ENCODE measurements at places on chromosomes 2 and 18.

DNA sequence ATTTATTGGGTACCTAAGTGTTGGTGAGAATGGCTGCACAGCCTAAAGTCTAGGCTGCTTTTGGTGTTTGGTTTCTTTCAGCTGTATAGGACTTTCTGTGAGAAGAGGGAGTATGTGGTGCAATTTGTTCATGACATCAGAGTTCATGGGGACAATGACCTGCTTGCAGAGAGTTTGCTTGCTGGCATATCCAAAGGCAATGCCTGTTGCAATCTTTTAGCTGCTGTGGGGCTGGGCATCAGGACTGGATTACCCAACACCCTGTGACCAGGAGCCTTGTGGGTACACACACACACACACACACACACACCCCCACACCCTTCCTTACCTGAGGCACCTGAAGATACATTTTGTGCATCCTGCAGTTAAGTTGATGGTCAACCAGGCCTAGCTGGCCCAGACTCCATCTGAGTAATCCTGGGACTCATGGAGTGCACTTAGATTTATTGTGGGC, 68.4 kb downstream of the LIPG start:
- DNase-seq, result no peak

DNA sequence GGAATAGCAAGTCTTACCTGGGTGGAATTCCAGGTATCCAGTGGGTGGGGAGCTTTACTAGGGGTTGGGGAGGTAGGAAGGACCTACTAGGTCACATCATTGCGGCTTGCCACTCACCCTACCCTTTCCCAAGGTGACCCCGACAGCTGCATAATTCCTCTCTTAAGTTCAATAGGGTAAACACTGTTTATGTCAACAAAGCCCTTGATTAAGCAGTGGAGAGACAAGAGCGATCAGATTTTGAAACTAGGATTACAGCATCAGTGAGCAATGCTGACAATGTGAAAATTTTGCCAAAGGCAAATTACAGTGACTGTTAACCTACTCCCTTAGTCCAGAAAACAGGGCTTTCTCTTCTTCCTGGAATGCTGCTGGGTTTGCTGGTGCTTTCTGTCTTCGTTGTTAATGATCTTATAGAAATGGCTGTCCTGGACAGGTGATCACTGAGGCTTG, 14.5 kb downstream of the SLC19A3 start:
- no peak for DNase-seq

- no peak for DNase-seq
Observed at GRCh38 chr2:15112216-15112615, 448.9 kb downstream of the NBAS start.

DNA sequence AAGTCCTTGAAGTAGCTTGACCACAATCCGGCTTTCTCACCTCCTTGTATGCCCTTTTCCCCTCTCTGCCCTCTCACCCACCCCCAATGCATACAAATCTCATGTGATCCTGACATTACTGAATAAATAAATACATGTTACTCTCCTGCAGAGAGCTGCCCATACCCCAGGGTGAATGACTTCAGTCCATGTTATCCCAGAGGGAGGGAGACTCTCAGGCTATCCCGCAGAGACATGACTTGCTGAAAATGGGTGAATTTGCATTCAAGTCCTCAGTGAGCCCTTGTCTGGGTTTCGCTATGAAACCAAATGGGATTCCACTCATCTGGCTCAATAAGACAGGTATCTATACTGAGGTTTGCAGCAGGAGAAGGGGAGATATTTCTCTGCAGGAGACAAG, 168.5 kb downstream of the FHOD3 start:
- DNase-seq, result no peak

DNA sequence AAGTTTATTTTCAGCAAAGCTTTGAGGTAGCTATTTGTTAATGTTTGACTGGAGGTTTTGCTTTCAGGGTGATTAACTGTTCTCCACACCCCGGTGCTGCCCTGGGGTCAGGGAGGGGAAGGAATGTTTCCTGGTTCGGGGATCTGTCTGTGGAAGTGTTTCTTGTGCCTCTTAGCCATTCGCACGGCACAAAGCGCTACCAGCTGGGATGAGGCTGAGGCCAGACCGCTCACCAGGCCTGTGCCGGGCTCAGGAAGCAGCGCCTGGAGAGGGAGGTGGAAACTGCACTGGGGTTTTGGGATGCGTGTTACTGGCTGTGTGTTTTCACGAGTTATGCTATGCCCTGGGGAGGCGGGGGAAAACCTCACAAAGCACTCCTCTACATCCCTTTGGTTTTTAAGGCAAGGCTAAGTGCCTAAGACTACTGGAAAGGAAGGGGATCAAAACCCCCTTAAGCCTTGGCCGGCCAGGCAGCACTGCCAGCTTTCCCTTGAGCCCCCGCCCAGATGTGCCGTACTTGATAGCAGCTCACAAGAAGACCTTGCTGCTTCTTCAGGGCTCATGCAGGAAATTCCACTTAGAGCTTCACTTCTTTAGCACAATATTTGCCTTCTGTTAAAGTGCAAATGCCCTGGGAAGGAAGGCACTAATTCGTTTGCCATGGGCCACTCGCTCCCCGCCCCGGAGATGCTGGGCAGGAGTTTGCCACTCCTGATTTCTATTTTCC, 65.7 kb upstream of the CNGA3 start:
- peak; percentile 64 for DNase-seq

DNA sequence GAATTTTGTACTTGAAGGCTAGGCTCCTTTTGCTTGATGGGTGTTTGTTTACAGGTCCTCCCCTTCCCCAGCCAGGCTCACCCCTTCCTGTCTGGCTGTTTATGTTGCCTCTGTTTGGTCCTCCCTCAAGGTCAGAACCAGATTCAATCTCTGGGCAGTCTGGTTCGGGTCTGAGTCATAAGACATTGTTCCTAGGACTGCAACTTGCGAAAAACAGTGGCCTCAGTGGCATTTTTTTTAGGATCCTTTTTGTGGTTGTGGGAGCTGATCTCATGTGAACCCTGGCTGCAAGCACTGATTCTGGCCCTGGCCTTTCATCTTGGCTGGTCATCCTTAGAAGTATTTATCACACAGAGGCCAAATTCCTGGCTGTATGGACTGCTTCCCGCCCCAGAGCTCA, 370.4 kb downstream of the CLIP4 start:
- no peak for DNase-seq

DNA sequence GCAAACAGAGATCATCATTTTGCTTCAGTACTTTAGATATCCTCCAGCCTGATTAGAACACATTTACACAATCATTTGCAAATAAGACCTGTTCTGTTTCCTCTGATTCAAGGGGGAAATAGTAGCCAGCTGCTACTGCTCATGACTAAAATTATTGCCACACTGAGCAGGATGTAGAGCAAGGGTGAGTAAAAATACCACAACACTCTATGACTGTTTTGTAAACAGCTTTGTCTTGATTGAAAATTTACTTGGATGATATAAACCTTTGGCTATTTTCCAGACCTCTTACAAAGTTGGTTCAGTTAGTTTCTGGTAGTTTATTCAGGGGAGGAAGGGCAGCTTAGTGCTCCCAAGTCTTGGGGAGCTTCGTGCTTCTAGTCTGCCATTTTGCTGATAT, 286.4 kb upstream of the CNTNAP5 start:
- DNase-seq, result no peak

DNA sequence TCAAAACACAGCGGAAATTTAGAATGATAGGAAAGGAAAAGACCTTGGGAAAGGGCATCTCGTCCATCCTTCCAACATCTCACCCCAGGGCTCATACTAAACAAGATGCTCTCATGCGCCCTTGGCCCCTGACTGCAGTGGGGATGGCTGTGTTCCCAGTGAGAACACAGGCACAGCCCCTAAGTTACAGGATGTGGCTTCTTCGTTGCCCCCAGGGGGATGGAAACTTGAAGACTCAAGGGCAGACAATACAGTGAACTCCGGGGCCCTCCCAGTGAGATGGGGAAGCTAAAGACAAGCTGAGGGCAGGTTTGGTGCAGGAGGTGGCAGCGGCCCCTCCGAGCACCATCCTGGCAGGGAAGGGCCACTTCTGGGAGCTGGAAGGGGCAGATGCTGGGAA, 139.7 kb downstream of the INO80D start:
- no peak for DNase-seq

DNA sequence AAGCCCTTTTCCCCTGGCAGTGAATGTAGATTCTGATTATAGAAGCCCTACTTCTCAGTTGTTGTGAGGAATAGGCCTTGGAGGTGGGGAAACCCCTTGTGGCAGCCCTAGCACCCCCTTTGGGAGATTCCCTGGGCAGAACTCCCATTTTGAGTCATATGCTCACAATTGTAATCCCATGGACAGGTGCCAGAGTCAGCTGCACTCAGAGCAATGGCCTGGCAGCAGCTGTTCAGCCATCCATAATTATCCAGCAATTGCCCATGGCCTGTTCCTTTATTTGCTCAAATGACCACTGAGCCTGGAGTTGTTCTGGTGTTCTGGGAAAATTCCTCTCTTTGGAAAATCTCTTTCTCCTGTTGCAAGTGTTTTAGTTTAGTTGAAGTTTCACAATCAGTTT, 71.7 kb downstream of the PTRHD1 start:
- DNase-seq, result no peak

DNA sequence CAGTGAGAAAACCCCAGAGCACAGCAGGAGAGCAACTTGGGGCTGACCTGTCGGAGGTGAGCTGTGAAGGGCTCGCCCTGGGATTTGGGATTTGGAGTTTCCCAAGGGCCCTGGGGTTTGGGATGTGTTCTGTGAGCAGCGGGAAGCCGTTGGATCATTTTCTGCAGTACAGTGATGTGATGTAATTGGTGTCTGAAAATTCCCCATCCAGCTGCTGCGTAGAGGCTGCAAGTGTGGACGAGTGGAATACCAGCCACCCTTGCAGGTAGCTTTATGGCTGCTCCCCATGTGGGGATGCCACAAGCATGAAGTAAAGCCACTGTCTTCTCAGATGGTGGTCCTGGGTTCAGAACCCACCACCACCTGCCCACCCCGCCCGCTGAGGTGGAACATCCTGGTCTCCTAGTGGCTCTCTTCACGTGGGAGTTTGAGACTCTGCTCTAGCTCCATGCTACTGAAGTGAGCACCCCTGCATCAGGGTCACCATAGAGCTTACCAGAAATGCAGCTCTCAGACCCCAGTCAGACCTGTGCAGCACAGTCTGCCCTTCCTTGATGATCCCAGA, 15.0 kb downstream of the IMPA2 start:
- no peak for DNase-seq

- DNase-seq, result no peak
Observed at GRCh38 chr18:50138181-50139064, 56.5 kb downstream of the MYO5B start.

GRCh38 chr2:187297801-187298200, 150.3 kb downstream of the CALCRL start:
- no peak for DNase-seq
